ENCODE measurements at places on chromosomes 7 and 10.

- DNase-seq = no peak
Measured at GRCh38 chr7:119842337-119842736, 430.6 kb upstream of the KCND2 start.

- no peak for DNase-seq
Measured at GRCh38 chr10:62390497-62391176, 16.5 kb downstream of the ZNF365 start.

- no peak for DNase-seq
Measured at GRCh38 chr7:54663186-54663585, 95.8 kb downstream of the SEC61G start.

- no peak for DNase-seq
Measured at GRCh38 chr10:95835149-95835860, 72.5 kb upstream of the CC2D2B start.

DNA sequence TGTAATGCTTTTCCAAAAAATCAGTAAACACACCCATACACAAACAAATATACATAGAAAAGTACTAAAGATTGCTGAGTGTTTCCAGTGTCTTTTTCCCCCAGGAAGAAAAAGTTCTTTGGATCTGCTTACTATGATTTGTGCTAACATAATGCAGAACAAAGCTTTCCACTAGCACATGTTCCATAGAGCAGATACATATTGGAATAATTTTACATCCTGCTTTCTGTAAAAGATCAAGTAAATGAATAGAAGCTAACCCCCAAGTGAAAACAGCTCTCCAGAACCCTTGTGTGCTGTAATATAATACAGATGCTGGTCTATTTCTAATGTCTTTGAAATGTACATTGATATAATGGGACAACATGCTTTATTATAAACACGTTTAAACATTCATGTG lies 125.5 kb downstream of the PON1 start:
- DNase-seq = no peak

DNA sequence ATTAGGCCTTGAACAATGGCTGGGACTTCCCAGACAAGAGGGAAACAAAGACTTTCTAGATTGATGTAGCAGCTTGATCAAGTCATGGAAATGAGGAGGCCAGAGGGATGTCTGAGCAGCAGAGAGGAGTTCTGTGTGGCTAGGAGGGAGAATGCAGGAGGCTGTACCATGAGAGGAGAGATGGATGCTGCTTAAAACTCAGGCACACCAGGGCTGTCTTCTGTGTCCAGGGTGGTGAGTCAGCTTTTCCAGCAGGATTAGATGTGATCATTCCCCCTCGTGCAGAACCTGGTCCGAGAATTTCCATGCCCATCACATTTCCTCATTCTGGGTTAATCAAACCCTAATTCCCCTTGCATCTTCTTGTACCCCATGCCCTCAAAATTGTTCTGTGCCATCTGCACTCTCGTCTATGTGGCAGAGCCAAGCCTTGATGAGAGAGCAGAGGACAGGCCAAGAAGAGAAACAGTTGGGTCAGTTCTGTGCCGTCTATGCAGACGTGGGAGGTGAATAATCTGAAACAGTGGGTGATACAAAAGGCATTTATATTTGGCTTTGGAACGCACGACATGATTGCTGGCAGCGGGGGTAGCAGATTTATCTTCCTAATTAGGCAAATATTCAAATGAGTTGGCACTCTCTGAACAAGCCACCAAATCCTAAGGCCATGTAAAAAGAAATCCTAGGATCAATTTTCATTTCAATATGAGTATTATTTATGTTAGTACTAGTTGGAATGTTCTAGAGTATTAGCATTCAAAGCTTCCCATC lies 160.7 kb downstream of the TMEM178B start:
- DNase-seq = no peak
